MG63 (cell line): ENCODE measurements at places on chromosomes 7 and 10. TPM values are rescaled to one million over a fixed set of nuclear protein-coding genes. Genes with fewer than 3 reads are reported as not detected.

Gene PILRB
- 6.2 and 7.2 TPM in 2 replicates for total RNA-seq

Gene LRRD1
- not detected in 2 replicates for total RNA-seq

Gene UCMA
- not detected in 2 replicates for total RNA-seq

Gene RBP3
- total RNA-seq = not detected in 2 replicates

Gene SPDYE11
- total RNA-seq = not detected in 2 replicates

Gene TMEM184A
- total RNA-seq = not detected in 2 replicates

Gene AHR
- total RNA-seq = 107 and 117 TPM in 2 replicates

Gene PKD2L1
- not detected in 2 replicates for total RNA-seq

Gene AUTS2
- 2.2 and 2.7 TPM in 2 replicates for total RNA-seq

Gene TBATA
- not detected in 2 replicates for total RNA-seq

Gene CALCR
- not detected in 2 replicates for total RNA-seq

Gene WNT2
- not detected in 2 replicates for total RNA-seq

Gene FKBP6
- total RNA-seq = not detected in 2 replicates

Gene SLC13A1
- not detected in 2 replicates for total RNA-seq

Gene UBE2D1
- 10.4 and 23.6 TPM in 2 replicates for total RNA-seq

Gene VIPR2
- not detected in 2 replicates for total RNA-seq

Gene DKK1
- total RNA-seq = 403 and 429 TPM in 2 replicates

Gene NUTM2E
- not detected in 2 replicates for total RNA-seq

Gene FBXL13
- total RNA-seq = 0.25 and 1.3 TPM in 2 replicates

Gene POU6F2
- not detected in 2 replicates for total RNA-seq

Gene ADRA2A
- 0.37 TPM in 1 of 2 replicates, not detected in the other for total RNA-seq

Gene TMEM72
- not detected in 2 replicates for total RNA-seq
